ENCODE measurements at places on chromosomes 6 and 20.

DNA sequence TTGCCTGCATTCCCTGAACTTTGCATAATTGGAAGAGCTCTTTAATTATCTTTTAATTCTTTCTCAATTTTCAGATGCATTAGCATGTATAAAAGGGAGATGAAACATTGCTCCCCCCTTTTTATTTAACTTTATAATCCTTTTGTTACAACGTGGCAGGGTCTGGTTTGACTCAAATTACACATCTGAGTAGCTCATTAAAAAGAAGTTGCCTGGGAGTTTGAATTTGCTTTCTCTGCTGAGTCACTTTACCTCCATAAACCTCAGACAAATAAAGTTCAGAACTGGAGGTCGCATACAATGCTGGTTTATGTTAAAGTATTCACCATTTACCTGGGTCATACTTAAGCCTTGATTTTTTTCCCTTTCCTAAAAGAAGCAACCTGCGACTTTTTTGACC, 495.2 kb downstream of the PREX1 start:
- DNase-seq: no peak

DNA sequence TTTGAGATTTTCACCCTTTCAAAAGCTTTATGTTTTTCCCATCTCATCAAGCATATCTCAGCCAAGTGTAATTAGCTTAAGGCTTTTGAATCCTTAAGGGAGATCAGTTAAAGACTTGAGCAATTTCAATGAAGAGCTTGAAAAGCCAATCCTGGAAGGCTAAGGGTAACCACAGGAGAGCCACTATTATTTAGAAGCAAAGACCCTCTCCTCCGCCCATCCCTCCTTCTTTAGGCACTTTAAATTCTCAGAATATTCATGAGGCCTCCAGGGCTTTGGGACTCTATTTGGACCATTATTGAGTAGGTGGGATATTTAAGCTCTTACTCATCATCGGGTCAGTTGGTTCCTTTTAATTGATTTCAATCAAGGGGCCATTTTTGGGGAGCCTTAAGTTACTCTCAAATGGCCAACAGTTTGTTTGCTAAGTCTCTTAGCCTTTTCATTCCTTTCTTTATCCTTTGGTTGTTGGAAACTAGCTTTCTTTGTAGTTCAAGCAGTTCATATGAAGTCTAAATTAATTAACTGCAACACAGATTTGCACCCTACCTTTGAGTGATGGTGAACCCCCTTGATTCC, 567.2 kb downstream of the KIF16B start:
- DNase-seq: no peak

DNA sequence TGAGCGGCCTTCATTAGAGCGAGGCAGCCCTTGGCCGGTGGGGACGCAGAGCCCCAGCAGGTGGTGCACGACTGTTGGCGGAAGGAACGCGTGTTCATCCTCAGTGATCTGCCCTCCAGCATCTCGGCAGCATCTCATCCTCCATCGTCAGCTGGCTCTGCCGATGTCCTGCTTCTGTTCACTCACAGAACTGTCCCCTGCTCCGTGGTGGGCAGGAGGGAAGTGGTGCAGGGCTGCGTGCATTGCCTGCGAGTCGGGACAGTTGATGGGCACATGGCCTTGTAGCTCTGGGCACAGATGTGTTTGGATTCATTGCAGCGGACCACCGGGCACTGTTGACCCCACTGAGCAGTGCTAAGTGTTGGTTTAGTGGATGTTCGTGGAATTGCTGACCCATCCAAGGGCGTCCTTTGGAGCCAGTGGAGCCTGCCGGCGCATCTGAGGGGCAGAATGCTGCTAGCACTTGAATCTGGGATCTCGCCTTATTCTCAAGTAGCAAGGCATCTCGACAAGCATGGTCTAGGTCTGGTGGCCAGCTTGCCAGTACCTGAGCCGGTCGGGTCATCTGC, 6.7 kb upstream of the SLC17A9 start:
- DNase-seq: no peak

- DNase-seq: no peak
Observed at GRCh38 chr20:46446851-46447250, 40.4 kb upstream of the ELMO2 start.

- no peak for DNase-seq
Observed at GRCh38 chr6:34414999-34415858, 10.6 kb downstream of the RPS10 start.

- no peak for DNase-seq
Observed at GRCh38 chr6:12473494-12473893, 183.3 kb downstream of the EDN1 start.

GRCh38 chr6:136897071-136897470, 25.0 kb upstream of the SLC35D3 start:
- no peak for DNase-seq

DNA sequence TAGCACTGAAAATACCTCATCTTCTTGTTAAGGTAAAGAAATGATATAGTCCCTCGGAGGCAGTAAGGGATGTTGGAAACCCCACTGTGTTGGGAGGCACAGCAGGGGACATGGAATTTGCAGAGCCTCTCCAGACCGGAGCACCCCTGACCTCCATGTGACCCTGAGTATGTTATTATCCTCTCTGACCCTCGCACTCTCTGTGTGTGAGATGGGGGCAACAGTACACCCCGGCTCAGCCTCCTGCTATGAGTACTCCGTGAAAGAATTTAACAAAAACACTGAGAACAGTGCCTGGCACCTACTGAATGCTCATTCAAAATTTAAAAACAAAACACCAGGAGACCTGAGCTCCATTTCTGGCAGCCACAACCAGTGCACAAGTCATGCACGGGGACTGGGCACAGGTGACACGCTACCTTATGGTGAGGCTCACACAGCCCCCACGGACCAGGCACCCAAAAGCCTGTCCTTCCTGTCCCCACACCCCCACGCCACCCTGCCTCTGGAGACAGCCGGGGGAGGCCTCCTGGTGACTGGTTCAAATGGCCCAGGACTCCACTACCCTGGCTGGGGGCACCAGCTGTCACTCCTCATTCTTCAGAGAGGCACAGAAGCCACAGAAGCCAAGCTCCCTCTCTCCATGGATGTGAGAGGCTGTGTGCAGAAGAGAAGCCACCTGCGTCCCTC, 6.1 kb downstream of the NINL start:
- no peak for DNase-seq

GRCh38 chr6:137235686-137236085, 16.5 kb upstream of the IFNGR1 start:
- no peak for DNase-seq

DNA sequence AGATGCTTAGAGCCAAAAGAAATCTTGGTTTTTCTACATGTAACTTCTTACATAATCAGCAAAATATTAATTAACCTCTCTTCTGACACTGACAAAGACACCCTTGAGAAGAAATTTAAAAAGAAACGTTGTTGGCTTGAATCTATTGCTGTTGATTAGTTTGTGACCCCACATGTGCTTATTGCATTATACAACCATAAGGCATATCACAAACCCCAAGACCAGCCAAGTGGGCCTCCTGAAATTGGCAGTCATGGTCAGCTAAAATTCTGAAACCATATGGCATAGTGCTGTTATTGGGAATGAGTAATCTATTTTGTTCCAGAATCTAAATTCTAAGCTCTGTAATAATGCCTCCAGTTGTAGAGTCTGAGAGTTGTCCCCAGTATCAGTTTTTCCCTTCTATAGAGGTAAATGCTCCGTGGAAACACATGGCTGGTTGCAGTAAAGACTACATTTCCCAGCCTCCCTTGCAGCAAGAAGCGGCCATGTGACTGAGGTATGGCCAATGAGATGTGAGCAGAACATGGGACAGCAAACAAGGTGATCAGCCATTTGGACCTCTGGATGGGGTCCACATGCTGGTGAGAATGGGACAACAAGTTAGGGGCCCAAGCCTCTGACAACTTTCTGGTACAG, 42.3 kb upstream of the PTPN1 start:
- DNase-seq: no peak

GRCh38 chr6:119283979-119284545, 65.5 kb downstream of the MAN1A1 start:
- DNase-seq: no peak

DNA sequence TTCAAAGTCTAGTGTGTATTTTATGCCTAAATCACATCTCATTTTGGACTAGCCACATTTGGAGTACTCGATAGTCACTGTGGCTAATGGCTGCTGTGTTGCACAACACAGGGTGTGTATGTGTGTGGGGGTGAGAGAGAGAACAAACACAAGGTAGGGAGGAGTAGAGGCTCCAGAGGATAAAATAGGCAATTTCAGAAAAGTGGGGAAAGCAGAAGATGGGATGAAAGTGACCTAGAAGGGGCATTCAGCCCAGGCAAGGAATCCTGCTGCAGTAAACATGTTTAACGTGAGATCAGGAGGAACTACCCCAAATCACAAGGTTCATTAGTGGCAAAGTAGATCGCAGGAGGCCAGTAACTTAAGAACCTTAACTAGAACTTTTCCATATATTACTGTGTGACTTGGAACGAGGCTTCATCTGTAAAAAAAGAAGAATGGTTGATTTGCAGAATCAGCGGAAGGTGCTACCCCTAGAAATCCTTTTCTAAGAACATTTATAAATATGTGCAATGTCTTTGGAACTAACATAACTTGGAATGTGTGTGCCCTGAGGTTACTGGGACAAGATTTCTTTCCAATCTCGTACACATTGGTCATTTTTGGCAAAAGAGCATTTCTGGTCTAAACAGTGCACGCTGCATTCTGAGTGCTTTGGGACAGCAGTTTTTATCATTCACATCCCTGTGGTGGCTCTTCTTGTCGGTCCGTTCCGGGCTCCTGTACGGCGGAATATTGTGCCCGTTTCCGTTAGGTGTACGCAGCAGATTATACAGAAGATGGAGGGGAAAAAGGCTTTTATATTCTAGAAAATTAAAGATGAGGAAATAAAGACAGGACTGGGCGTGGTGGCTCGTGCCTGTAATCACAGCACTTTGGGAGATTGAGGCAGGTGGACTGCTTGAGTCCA, 2.6 kb downstream of the DUSP22 start:
- DNase-seq: no peak

GRCh38 chr20:38092260-38092857, 58.8 kb downstream of the RPRD1B start:
- no peak for DNase-seq

DNA sequence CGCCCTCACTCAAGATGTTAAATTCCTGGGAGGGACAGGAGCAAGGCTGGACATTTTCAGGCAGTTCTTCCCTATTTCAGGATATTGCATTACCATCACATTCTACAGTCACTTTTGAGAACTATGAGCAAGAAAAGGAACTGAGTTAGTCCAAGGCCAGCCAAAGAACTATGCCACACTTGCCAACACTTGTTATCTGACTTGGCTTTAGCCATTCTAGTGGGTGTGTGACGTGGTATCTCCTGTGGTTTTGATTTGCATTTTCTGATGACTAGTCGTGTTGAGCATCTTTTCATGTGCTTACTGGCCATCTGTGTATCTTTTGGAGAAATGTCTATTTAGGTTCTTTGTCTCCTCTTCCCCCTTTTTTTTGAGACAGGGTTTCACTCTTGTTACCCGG, 12.0 kb downstream of the XRN2 start:
- DNase-seq: peak; percentile 50

- no peak for DNase-seq
Observed at GRCh38 chr6:1619098-1619672, 9.5 kb downstream of the FOXC1 start.

DNA sequence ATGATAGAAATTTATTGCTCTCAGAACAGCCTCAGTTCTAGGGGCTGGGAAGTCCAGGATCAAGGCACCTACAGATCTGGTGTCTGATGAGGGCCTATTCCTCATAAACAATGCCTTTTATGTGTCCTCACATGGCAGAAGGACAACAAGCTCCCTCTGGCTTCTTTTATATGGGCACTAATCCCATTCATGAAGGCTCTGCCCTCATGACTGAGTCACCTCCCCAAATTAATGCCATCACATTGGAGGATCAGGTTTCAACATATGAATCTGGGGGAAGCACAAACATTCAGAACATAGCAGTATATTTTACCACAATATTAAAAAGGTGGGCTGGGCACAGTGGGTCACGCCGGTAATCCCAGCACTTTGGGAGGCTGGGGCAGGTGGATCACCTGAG, 58.5 kb upstream of the CCN6 start:
- DNase-seq: no peak

DNA sequence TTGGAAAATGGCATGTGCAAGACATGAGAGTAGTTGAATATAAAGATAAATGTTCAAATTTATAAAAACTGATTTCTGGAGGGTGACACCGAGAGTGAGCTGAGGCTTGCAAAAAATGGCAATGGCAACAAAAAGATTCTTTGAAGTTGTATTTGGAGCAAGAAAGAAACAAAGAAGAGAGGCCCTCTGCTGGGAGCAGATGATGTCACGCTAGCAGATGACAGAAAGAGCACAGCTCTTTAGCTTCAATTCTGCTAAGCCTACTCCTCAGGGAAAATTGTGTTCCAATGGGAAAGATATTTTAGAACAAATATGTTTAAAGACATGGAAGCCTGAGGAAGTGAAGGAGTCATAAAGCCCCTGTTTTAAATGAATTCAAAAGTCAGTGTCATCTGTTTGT, 125.3 kb upstream of the NOX3 start:
- no peak for DNase-seq

DNA sequence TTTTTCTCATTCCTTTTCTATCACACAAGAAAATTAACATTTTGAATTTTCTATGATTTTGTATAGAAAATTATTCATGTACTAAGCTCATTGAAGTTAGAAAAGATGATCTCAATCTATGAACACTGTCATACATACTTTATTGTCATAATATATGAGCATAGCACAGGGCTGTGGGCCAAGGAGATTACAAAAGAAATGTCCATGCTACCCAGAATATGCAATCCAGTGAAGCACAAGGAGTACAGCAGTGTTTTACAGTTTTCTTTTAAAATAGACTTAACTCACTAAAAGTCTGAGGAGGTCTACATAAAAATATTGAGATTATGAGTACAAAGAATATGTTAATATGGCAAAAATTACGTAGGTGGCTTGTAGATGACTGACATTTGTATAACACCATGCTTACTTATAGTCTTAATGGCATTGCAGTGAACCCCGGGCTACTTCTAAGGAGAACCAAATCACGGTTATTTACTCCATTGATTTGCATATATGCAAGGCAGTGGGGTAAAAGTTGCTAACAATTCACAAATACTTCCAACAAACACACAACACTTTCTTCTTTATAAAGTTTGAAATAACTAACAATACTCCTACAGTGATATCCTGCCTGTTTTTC, 257.1 kb downstream of the BCKDHB start:
- no peak for DNase-seq

DNA sequence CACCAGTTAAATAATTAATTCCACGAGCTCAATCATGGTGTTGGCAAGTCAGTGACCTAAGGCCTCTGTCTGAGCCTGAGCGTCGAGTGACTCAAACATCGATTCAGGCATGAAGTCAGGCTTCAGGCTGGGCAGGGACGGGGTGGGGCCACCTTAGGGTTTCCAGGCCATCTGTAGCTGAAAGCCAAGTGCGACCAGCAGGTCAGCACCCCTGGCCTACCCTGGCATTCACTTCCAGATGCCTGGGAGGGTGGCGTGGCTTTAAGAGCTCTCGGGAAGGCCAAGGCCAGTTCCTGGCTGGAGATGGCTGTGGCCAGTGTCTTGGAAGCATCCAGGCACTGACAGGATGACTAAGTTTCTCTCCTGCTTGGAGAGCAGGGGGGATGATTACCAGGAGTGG, 113.4 kb downstream of the DACT2 start:
- no peak for DNase-seq

All from stimulated activated CD8-positive, alpha-beta memory T cell treated with anti-CD3 and anti-CD28 coated beads, Interleukin-4, amount 100 ng/mL, for 48 hours (primary cell).